Foreskin keratinocyte (primary cell): ENCODE measurements at places on chromosomes 5 and 9. TPM values are rescaled to one million over a fixed set of nuclear protein-coding genes. Genes with fewer than 3 reads are reported as not detected.
A peak's percentile ranks its signal among the peaks of the same experiment; 100 is the strongest.

DNA sequence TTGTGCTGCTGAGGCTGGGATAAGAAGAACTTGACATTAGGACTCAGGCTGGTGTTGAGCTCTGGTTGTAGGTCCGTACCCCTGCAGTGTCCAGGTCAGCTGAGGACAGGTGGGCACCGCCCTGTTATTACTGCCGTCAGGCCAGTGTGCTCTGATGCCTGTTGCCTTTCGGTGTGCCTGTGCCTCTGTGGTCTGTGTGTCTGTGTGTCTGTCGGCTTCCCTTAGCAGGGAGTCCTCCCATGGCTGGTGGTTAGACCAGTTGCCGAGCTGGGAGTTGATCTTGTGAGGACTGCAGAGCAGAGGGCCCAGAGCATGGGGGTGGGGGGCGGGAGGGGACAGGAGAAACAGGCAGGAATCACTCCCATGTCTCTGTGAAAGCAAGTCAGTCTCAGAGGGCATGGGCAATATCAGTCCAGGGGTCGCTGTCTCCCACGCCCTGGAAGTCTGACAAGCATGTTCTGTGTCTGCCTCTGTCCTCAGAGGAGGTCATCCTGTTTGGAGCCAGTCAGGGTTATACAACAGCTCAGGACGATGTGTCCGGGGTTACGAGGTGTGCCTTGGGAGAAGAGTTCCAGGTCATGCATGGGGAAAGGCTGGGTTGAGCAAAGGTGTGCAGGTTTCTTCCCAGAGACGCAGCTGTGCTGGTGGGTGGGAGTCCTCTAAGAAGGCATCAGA, 67.3 kb upstream of the GARNL3 start:
- no peak for DNase-seq

DNA sequence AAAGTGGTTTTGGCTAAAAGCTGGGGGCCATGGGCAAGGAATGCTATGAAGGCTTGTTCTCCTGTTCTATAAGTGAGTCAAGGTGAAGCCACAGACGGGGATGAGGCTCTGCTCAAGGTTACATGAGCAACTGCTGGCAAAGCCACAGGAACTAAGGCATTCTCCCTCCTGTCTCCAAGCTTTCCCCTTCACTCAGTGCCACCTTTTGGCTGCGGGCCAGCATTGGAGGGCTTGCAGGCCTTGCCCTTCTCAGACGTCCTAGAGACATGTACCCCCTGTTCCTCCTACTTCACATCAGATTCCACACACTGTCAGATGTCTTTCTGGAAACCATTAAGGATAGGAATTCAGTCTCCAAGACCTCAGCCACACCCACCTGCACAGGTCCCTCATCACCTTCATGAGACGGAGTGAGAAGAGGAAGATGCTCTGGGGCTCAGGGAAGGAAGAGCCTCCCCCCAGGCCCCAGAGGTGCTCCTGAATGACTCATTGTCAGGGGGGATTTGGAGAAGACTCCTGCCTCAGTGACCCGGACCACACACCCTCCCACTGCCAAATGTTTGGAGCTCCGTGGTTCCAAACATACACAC, 20.5 kb upstream of the MEIKIN start:
- DNase-seq, result no peak

DNA sequence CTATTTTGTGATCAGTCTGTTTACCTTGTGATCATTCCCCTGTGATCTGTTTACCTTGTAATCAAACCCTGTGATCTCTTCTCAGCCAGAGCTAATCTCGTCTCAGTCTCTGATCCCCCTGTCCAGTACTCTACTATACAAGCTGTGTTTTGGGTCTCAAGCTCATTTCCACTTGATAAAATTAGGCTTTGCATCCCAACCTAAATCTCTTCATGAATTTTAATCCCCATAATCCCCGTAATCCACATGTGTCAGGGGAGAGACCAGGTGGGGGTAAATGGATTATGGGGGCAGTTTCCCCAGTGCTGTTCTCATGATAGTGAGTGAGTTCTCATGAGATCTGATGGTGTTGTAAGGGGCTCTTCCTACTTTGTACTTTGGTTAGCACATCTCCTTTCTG, 157.2 kb downstream of the PRR16 start:
- no peak for DNase-seq

DNA sequence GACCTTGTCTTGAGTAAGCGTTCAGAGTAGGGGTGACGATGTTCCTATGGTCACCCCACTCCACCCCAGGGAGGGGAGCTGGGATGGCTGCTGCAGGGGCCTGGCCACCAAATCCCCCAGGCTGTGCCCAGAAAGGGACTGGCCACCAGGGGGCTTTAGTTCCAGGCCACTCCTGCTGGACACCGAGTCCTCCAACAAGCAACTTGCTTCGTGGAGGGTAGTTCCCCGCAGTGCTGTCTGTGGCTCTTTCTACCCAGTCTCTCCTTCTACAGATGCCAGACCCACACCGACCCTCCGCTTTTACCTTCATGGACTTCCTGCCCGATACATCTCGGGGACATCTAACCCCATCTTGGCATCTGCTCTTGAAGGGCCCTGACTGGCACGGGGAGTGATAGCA, 35.7 kb upstream of the GABRP start:
- no peak for DNase-seq

- DNase-seq, result peak; percentile 35
Observed at GRCh38 chr5:173829826-173830225, 58.3 kb upstream of the CPEB4 start.

- DNase-seq, result peak; percentile 48
Observed at GRCh38 chr5:93607367-93608258, 24.6 kb downstream of the NR2F1 start.

DNA sequence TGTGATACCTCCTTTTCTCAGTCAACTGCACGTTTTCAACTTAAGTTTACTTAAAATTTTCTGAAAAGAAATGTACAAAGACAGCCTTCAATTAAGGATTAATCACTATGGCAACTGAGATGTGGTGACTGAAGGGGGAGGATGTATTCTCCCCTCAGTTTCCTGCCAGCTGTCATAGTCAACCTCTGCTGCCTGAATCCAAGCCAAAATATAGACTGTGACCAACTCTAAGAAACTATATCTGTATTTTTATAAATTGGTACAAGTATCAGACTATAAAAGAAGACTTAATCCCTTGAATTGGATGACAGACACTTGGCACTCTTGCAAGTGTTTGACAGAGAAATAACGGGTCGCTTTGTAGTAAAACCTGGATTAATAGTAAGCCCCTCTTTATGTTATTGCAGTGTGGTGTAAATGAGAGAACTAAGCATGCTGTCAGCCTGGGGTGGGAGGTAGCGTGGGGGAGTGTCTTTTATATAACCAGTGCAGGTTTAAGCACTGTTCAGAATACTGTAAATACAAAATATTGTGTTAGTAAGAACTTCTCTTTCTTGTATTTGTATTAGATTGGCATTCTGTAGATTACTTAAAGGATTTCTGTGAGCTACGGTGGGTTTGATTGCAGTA, 106.4 kb downstream of the ERCC6L2 start:
- DNase-seq, result no peak

DNA sequence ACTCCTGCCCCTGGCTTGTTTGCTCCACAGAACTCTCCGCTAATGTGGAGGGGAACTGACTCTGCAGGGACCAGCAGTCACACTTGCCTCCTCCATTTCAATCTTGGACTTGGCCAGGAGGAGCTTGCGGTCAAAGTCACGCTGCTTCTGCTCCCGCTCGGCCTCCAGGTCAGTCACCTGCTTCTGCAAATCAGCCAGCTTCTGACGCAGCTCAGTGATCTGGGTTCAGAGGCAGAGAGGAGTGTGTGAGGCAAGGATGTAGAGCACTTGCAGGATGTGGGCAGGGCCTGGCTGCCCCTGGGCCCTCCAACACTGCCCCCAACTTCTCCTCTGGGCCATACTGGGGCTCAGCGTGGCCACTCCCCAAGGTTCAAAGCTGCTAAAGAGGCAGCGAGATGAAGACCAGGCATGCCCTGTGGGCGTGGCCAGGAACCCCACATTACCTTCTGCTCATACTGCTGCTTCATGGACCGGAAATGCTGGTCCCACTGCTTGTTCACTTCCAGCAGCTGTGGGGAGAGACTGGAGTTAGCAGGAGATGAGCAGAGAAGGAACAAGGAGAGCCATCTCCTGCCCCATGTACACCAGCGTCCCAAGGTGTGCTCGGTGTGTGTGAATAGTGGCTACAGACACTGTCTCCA, 22.2 kb downstream of the GPX3 start:
- DNase-seq, result no peak

DNA sequence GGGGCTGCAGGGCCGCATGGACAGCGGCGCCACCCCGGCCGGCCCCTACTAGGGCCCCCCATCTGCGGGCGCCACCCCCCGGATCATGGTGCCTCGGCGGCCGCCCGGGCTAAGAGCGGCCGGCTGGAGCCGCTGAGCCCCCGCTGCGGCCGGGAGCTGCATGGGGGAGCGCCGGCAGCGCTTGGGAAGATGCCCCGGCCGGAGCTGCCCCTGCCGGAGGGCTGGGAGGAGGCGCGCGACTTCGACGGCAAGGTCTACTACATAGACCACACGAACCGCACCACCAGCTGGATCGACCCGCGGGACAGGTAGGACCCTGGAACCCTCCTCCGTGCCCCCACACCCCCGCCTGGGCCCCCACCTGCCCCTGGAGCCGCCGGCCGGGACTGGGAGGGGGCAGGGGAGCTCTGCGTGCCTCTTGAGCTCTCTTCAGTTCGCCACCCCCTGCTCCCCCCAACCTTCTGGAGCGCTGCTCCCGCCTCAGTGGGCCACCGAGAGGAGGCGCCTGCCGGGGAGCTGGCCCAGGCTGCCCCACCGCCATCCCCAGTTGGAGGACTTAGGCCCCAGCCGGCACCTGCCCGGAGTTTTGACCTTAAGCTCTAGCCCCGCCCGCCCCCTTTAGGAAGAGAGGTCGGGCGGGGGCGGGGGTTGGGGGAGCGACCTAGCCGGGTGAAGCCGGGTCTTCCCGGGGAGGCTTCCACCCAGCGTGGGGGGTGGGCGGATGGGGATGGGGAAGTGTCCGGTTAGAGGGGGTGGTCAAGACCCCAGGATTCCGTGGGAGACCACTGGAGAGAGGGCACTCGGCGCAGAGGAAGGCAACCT, 730 bp downstream of the WWC1 start:
- no peak for DNase-seq

DNA sequence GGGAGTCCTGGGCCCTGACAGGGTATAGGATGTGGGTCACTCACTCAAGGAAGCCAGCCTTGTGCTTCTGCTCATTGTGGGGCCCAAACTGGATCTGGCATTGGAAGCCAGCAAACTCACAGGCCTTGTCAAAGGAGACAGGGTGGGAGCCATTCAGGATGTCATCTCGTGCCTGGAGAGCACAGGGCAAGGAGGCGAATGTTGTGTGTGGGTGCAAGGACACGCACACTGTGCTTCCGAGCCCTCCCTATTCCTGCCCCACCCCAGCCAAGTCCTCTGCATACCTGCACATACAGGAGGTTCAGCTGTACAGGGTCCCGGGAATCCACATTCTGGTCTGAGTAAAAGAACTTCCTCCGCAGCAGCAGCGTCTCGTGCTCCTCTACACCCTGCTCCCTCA, 8.1 kb downstream of the TLN1 start:
- no peak for DNase-seq

DNA sequence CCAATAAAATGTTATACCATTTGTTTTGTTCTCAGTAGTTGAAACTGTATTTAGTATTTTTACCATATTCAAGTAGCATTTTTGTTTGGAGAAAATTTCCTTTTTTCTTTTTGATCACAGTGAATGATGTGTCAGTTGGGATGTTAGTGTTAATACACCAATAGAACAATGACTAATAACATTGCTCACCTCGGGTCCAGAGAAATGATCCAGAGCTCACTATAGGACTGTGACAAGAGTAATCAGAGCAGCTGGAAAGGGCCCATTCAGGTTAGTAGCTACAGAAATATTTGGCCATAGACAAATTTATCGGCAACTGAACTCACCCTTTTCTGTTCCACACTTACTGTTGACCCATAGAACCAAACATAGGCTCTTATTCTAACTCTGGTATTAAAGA, 989.2 kb downstream of the TLE4 start:
- no peak for DNase-seq

- DNase-seq, result no peak
Observed at GRCh38 chr5:74198156-74198555, 442.4 kb downstream of the ENC1 start.

- peak; percentile 61 for DNase-seq
Observed at GRCh38 chr5:168268949-168269936, 22.2 kb upstream of the WWC1 start.

DNA sequence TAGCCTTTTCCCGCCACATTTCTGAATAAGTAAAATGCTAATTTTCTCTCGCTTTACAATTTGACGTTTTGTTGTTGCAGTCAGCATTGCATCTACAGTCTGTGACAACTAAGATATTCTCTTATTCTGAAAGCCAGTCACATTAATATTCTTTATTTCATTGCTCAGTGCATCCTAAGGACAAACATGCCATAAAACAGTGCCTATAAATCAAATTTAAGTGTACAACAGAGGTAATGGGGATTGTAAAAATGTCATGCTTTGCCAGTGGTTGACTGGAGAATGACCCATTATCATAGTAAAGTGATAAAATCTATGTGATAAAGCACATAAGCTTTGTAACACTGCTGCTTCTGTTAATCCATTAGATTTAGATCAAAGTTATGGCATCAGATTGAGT, 1850.0 kb upstream of the ACO1 start:
- no peak for DNase-seq

GRCh38 chr9:15100571-15100970, 190.3 kb upstream of the FREM1 start:
- no peak for DNase-seq

- no peak for DNase-seq
Observed at GRCh38 chr5:122772446-122772845, 2.4 kb upstream of the SNX2 start.

GRCh38 chr5:68277431-68277830, 61.9 kb downstream of the PIK3R1 start:
- peak; percentile 85 for DNase-seq

DNA sequence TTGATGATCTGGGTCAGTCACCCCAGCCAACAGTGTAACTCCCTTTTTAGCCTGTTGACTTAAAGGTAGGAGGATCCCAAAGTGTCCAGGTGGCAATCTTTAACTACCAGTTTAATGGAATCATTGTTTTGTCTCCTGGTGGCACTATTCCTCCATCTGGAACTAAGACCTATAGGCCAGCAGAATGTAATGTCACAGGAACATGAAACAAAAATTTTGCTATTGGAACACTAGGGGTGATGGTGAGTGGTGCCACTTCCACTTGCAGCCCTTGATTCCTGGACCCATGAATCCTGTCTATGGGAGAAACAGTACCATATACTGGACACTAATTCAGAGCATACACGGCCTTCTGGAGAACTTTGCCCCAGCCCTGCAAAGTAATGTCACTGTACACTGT, 219.5 kb upstream of the RASA1 start:
- no peak for DNase-seq

DNA sequence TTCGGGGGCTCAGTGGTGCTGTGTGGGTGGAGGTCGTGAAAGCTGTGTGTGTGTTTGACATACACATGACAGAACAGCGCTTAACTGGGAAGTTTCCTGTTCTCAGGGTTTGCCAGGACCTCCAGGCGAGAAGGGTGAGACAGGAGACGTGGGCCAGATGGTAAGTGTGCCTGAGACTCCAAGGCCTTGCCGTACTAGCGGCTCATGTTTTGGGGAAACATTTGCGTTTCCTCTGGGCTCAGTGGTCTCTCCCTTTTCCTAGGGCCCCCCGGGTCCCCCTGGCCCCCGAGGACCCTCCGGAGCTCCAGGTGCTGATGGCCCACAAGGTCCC, 68.3 kb upstream of the FCN2 start:
- DNase-seq, result no peak

GRCh38 chr9:5518171-5518936, 8.0 kb downstream of the PDCD1LG2 start:
- DNase-seq, result no peak

- no peak for DNase-seq
Observed at GRCh38 chr5:148682058-148683026, 28.0 kb upstream of the HTR4 start.

GRCh38 chr5:127092690-127093089, 19.4 kb upstream of the C5orf63 start:
- no peak for DNase-seq

SLC36A2 gene
- total RNA-seq, result not detected in 2 replicates

FBXO10 gene
- 3.8 and 3.9 TPM in 2 replicates for total RNA-seq

CBY3 gene
- total RNA-seq, result not detected in 2 replicates
